Gastrocnemius medialis (tissue), 4 donors: ENCODE measurements at places on chromosomes 2 and 18. TPM values are rescaled to one million over a fixed set of nuclear protein-coding genes. Genes with fewer than 3 reads are reported as not detected.
A peak's percentile ranks its signal among the peaks of the same experiment; 100 is the strongest.

- H3K4me3 ChIP-seq: no peak overlapping the region
- H3K4me1 ChIP-seq: no peaks in the 10 kb centered on the region
- H3K27me3 ChIP-seq: no peaks in the 10 kb centered on the region
Measured at GRCh38 chr18:35683021-35683420, 101.5 kb downstream of the GALNT1 start.

DNA sequence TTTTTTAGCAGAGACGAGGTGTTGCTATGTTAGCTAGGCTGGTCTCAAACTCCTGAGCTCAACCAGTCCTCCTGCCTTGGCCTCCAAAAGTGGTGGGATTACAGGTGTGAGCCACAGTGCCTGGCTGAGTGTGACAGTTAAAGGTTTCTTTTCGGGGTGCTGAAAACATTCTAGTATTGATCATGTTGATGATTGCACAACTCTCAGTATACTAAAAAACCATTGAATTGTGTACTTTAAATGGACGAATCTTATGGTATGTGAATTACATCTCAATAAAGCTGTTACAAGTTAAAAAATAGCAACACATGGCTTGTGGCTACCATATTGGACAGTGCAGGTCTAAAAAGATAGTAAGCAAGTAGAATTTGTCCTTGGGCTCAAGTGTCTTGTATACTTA, 22.3 kb downstream of the PAPOLG start:
- H3K4me1 ChIP-seq: no peaks in the 10 kb centered on the region
- no peak overlapping the region for H3K4me3 ChIP-seq
- peaks cover 92% of the 10 kb centered on the region for H3K36me3 ChIP-seq
- H3K27me3 ChIP-seq: no peaks in the 10 kb centered on the region

GRCh38 chr2:240840435-240841060, 20.5 kb upstream of the KIF1A start:
- no peaks in the 10 kb centered on the region for H3K4me1 ChIP-seq
- DNase-seq: no peak
- no peaks in the 10 kb centered on the region for H3K27me3 ChIP-seq

DNA sequence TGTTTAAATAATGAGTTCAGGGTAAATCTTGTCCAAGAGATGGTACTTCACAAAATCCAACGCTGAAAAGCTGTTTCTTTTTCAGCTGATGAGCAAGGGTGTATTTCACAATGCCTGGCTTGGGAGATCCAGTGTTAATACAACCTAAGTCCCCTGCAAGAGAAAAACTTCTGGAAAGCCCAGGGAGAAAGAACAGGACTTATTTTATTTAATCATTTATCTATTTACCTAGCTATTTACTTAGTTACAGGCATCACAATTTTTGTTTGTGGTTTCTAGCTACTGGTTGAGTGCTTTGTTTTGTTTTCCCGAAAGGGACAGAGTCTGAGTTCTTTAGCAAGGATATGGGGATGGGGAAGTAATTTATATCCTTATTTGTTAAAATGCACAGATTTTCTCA, 598.2 kb upstream of the SYT4 start:
- no peaks in the 10 kb centered on the region for H3K27me3 ChIP-seq
- no peak overlapping the region for H3K27ac ChIP-seq
- H3K4me3 ChIP-seq: no peak overlapping the region
- DNase-seq: no peak

MYO5B gene
- 0.32 TPM for total RNA-seq

NEDD4L gene
- total RNA-seq: 64.3 TPM

GRCh38 chr2:235583925-235584637, 90.2 kb downstream of the AGAP1 start:
- H3K27ac ChIP-seq: no peak overlapping the region
- H3K36me3 ChIP-seq: no peaks in the 10 kb centered on the region
- H3K4me3 ChIP-seq: no peak overlapping the region
- H3K4me1 ChIP-seq: peaks cover 5% of the 10 kb centered on the region
- no peak for DNase-seq

ACMSD gene
- not detected for total RNA-seq

- peaks cover 7% of the 10 kb centered on the region for H3K4me1 ChIP-seq
- H3K36me3 ChIP-seq: no peaks in the 10 kb centered on the region
- peak overlapping the region; percentile 93 for H3K4me3 ChIP-seq
- H3K27ac ChIP-seq: peak overlapping the region; percentile 97
Measured at GRCh38 chr2:159711562-159712142, 654 bp upstream of the MARCHF7 start.

DSG1 gene
- not detected for total RNA-seq

DNA sequence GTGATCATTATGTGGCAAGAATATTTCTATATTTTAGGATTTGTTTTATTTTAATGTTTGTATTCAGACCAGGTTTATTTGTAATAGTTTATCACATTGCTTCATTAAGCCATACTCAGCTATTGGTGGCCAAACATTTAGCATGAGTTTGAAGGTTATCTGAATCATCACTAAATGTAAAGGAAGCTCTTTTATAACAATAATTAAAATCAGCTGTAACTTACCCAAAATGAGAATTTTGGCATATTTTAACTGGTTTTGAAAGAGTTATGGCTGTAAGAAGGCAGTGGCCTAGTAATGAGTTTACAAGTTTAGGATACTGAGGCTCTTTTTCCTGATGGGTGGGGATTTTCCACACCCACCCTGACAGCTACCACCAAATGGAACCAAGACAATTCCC, 177.8 kb downstream of the EN1 start:
- H3K4me3 ChIP-seq: no peak overlapping the region
- no peak for DNase-seq
- no peaks in the 10 kb centered on the region for H3K36me3 ChIP-seq
- H3K27ac ChIP-seq: no peak overlapping the region

GRCh38 chr2:18814387-18814786, 225.0 kb upstream of the NT5C1B start:
- no peak overlapping the region for H3K4me3 ChIP-seq
- H3K27me3 ChIP-seq: no peaks in the 10 kb centered on the region

DNA sequence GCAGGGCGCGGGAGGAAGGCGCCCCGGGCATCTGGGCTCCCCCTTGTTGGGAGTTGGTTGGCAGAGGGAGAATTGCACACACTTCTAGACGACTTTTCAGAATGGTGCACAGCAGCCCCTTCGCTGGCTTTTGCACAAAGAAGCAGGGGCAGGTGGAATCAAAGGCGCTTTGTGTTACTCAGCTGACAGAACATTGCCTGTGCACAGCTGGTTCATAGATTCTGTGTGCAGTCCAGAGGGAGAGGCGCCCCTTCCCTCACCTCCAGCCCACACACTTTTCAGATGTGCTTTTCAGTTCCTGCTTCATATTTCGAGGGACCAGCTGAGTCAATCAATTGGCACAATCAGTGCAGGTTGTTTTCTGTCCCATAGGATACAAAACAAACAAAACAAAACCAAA, 348.4 kb upstream of the RAB12 start:
- no peaks in the 10 kb centered on the region for H3K36me3 ChIP-seq
- no peak overlapping the region for H3K27ac ChIP-seq
- H3K4me3 ChIP-seq: no peak overlapping the region
- H3K4me1 ChIP-seq: no peaks in the 10 kb centered on the region
- no peaks in the 10 kb centered on the region for H3K27me3 ChIP-seq

GRCh38 chr2:226788064-226788463, 11.6 kb downstream of the IRS1 start:
- H3K27me3 ChIP-seq: no peaks in the 10 kb centered on the region
- peaks cover 48% of the 10 kb centered on the region for H3K4me1 ChIP-seq
- H3K4me3 ChIP-seq: no peak overlapping the region
- peak overlapping the region; percentile 95 for H3K27ac ChIP-seq

GRCh38 chr2:74021407-74021755, 36.7 kb downstream of the TET3 start:
- no peaks in the 10 kb centered on the region for H3K4me1 ChIP-seq
- no peak overlapping the region for H3K4me3 ChIP-seq
- no peaks in the 10 kb centered on the region for H3K36me3 ChIP-seq
- H3K27ac ChIP-seq: no peak overlapping the region

- H3K27me3 ChIP-seq: no peaks in the 10 kb centered on the region
- no peak overlapping the region for H3K4me3 ChIP-seq
- no peaks in the 10 kb centered on the region for H3K36me3 ChIP-seq
- DNase-seq: no peak
- no peak overlapping the region for H3K27ac ChIP-seq
Measured at GRCh38 chr2:144596073-144596871, 76.4 kb upstream of the ZEB2 start.

DNA sequence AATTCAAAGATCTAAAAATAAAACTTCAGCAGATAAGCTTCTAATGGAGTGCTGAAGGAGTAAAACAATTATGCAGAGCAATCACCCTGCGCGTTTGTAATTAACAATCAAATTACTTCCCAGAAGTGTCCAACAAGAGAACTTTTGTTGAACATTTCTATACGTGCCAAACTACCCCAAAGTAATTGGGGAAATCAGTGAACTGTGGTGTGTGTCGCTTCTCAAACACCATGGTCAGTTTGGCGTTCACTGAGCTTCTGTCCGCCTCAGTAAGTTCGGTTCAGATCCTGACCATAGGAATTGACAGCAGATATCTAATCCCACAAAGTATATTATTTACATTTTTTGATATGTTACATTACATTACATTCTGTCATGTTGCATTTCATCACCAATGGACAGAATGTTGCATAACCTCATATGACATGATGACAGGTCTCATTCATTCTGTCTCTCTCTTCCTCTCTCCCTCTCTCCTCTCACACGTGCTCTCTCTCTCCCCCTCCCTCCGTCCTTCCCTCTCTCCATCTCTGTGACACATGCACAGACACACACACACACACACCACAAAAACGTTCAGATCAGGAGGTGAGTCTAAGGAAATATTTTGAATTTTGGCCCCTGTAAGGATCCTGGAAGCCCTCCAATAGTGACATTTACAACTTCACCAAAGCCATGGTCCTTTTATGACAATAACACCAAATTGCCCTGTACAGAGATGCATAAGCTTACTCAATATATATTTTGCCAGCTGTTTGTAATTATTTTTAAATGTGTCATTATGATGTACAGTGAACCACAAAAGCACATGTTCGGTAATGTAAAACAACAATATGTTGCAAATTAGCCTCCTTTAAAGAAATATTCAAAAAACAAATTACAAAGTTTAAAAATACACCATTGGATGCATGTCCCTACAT, 269.2 kb downstream of the FIGN start:
- no peaks in the 10 kb centered on the region for H3K36me3 ChIP-seq
- H3K4me1 ChIP-seq: peaks cover 18% of the 10 kb centered on the region
- no peaks in the 10 kb centered on the region for H3K27me3 ChIP-seq
- H3K27ac ChIP-seq: peak overlapping the region; percentile 32

DNA sequence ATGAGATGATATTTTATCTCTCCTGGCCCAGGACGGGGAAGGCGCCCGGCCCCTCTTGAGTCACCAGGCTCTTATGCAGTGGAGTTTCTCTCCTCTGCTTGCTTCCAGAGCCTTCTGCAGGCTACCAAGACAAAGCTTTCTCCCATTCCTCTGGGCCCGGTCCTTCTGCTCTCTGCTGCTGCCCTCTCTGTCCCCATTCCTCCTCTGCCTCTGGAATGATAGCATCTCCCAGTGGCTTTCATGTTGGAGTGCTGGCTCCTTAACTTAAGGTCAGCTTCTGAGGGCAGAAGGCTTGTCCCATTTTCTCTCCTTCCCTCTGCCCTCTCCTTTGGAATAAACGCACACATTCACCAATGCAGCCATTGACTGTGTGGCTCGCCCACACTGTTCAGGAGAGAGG, 86.2 kb downstream of the SDC1 start:
- H3K27ac ChIP-seq: no peak overlapping the region
- H3K4me1 ChIP-seq: no peaks in the 10 kb centered on the region
- no peak overlapping the region for H3K4me3 ChIP-seq
- no peak for DNase-seq

GRCh38 chr18:68944330-68944729, 146.4 kb downstream of the CCDC102B start:
- no peaks in the 10 kb centered on the region for H3K4me1 ChIP-seq
- no peaks in the 10 kb centered on the region for H3K27me3 ChIP-seq
- no peak for DNase-seq
- no peaks in the 10 kb centered on the region for H3K36me3 ChIP-seq
- H3K27ac ChIP-seq: no peak overlapping the region

IL1RL1 gene
- total RNA-seq: 1.4 TPM

DPP4 gene
- 7.9 TPM for total RNA-seq

HOXD10 gene
- not detected for total RNA-seq

GRB14 gene
- 4.0 TPM for total RNA-seq

GRCh38 chr2:54366487-54367280, 89.4 kb upstream of the SPTBN1 start:
- peaks cover 12% of the 10 kb centered on the region for H3K4me1 ChIP-seq
- no peaks in the 10 kb centered on the region for H3K27me3 ChIP-seq
- H3K4me3 ChIP-seq: no peak overlapping the region
- no peaks in the 10 kb centered on the region for H3K36me3 ChIP-seq
- no peak overlapping the region for H3K27ac ChIP-seq
- DNase-seq: no peak

PRSS56 gene
- total RNA-seq: 1.0 TPM

- no peak for DNase-seq
- H3K36me3 ChIP-seq: no peaks in the 10 kb centered on the region
- H3K4me1 ChIP-seq: no peaks in the 10 kb centered on the region
- no peaks in the 10 kb centered on the region for H3K27me3 ChIP-seq
- no peak overlapping the region for H3K4me3 ChIP-seq
Measured at GRCh38 chr2:56012221-56012765, 88.7 kb upstream of the EFEMP1 start.

KCTD1 gene
- total RNA-seq: 6.0 TPM

SPATA3 gene
- total RNA-seq: not detected

CD207 gene
- not detected for total RNA-seq

GRCh38 chr2:147567136-147567535, 277.7 kb upstream of the ACVR2A start:
- H3K36me3 ChIP-seq: no peaks in the 10 kb centered on the region
- no peaks in the 10 kb centered on the region for H3K27me3 ChIP-seq
- no peak for DNase-seq
- H3K4me3 ChIP-seq: no peak overlapping the region
- no peak overlapping the region for H3K27ac ChIP-seq

RAB6C gene
- not detected for total RNA-seq

- H3K4me1 ChIP-seq: peaks cover 22% of the 10 kb centered on the region
- no peak overlapping the region for H3K27ac ChIP-seq
- DNase-seq: no peak
- H3K27me3 ChIP-seq: no peaks in the 10 kb centered on the region
- H3K36me3 ChIP-seq: no peaks in the 10 kb centered on the region
Measured at GRCh38 chr2:218785103-218785502, 3.2 kb downstream of the CYP27A1 start.

DNA sequence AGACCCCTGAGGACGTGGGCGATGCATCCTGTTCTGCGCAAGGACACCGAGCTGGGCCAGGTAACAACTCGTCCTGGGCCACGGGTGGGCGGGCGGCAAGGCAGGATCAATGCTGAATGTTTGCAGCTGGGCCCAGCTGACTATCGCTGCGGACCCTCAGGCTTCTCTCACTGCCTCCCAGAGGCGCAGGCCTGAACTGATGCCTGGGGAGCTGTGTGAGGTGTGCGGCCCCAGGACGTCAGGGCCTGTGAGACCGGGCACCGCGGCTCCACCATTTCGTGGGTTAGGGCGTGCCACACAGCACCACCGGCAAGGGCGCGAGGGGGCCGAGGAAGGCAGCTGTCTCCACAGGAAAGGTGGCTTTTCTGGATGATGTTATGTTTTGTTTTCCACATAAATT, 307.4 kb downstream of the NDUFA10 start:
- no peak for DNase-seq
- no peak overlapping the region for H3K4me3 ChIP-seq
- no peaks in the 10 kb centered on the region for H3K36me3 ChIP-seq
- H3K27me3 ChIP-seq: no peaks in the 10 kb centered on the region

- no peak for DNase-seq
- H3K36me3 ChIP-seq: no peaks in the 10 kb centered on the region
- no peak overlapping the region for H3K27ac ChIP-seq
- H3K27me3 ChIP-seq: no peaks in the 10 kb centered on the region
- no peaks in the 10 kb centered on the region for H3K4me1 ChIP-seq
Measured at GRCh38 chr18:29003194-29003593, 826.3 kb upstream of the CDH2 start.
